ENCODE measurements at places on chromosomes 2 and 18.
A peak's percentile ranks its signal among the peaks of the same experiment; 100 is the strongest.

DNA sequence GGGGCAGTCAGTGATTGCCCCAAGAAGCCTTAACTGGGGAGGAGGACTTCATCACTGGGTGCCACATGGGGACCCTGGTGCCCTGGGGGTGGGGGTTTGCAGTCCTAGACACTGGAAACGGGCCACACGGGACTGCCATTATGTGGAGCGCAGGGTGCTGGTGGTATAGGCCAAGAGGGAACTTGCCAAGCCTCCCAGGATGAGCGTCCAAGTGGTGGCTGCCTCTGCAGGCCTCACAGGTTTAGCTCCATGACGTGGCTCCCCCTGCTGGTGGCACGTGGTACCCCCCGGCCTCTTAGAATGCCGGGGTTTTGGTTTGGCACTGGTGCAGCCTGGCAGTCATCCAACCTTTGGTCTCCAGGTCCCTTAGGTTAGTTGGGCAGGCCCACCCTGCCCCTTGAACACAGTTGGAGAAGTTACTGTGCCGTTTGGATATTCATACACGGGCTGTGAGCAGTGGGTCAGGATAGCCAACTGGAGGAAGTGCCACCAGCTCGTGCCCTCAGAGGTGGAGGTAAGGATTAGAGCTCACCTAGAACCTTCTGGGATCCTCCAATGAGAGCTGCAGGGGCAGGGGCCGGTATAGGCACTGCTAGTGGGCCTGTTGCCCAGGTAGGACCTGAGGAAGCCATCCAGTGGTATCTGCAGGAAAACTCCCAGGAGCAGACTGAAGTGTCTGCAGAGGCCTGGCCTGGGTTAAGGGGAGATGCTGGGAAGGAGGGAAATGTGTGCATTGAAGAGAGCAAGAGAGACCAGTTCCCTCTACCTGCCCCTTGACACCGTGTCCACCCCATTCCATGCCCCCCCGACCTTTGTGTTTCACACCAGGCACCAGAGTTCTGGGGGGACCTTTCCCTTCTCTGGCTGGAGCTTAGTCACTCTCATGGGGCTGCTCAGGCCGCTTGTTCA lies 5.7 kb downstream of the PTMA start:
- peak; percentile 83 for DNase-seq

GRCh38 chr18:45197526-45197970 lies 417.7 kb upstream of the SLC14A2 start:
- no peak for DNase-seq

- no peak for DNase-seq
Observed at GRCh38 chr2:101744832-101745231, 47.3 kb downstream of the MAP4K4 start.

GRCh38 chr18:27860011-27860410 lies 316.9 kb downstream of the CDH2 start:
- DNase-seq: no peak

- no peak for DNase-seq
Observed at GRCh38 chr18:63783394-63783793, 8.2 kb downstream of the SERPINB7 start.

- DNase-seq: no peak
Observed at GRCh38 chr2:7020468-7020867, 103.3 kb downstream of the RNF144A start.

DNA sequence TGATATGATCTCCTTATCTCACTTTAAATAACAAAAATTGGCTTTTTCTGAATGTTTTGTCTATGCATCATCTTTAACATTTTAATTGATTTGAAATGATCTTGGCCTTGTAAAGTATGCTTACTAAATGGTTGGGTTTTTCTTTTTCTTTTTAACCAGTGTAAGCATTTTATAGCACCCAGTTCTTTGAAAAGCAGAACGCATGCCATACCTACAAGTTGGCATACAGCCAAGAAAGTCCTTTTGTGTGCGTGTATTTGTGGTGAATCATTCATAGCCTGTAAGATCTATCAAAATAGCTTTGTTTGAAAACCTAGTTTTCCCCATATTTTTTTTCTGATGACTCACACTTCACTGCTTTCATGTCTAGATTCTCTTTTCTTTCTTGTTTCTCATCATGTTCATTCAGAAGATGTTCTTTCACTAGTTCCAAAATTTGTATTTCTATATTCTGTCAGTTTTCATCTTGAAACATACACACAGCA lies 4.1 kb upstream of the VRK2 start:
- DNase-seq: no peak

DNA sequence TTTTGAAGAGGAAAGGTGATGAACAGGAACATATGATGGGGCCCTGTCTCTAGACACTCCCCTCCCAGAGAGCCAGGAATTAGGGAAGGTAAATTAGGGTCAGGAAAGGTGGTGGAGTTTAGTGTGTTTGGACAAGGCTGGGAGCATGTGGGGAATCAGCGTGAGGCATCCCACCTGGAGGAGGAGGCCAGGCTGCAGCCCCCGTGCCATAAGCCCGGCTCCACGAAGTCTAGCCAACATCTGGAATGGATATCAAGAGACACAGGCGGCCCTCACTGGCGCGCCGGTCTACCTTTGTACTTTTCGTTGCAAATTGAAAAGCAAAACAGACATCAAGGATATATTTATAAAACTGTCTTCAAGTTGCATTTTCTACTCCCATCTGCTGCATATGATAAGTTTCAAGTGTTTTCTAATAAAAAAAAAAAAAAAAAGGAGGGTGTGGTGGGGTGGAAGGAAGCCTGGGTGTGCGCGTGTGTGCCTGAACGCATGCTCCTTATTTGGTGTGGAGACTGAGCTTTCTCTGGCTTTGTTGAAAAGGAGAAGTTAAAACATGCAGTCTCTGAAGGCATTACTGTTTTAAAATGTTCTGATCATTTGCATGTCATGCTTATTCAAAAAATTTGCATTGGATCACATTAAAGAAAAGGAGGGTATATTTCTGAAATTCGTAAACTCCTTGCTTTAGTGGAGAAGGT lies 546.7 kb upstream of the ID2 start:
- DNase-seq: no peak

- no peak for DNase-seq
Observed at GRCh38 chr2:24183366-24184069, 8.7 kb downstream of the FAM228A start.

GRCh38 chr18:13548966-13549879 lies 177.1 kb downstream of the FAM210A start:
- DNase-seq: no peak

GRCh38 chr2:202442882-202443281 lies 66.8 kb downstream of the BMPR2 start:
- no peak for DNase-seq

DNA sequence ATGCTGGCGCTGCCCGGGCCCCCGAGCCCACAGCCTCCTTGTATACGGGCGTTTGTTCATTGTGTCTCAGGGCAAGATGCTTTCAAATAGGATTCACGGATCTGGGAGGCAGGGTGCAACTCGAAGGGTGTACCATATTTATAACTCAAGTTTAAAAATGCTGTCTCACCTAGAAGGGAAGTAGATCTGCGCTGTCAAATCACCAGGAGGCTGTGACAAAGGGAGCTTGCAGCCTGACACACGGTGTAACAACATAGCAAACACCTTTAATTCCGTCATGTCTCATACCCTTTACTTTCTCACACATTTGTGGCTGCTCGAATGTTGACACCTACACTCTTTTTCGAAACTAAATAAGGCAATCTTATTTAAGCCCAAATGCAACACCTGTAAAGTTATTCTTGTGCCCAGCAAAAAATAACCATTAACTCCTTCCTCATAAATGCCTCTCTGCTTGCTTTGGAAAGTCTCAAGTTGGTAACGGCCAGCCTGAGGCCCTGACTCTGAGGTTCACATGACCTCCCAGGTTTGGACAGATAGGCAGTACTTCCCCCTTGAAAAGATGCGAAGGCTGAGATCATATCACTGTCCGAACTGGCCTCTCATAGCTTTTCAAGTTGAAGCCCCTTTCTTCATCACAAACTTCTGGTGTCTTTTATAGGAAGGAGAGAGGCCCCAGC lies 11.6 kb downstream of the ZEB2 start:
- no peak for DNase-seq

DNA sequence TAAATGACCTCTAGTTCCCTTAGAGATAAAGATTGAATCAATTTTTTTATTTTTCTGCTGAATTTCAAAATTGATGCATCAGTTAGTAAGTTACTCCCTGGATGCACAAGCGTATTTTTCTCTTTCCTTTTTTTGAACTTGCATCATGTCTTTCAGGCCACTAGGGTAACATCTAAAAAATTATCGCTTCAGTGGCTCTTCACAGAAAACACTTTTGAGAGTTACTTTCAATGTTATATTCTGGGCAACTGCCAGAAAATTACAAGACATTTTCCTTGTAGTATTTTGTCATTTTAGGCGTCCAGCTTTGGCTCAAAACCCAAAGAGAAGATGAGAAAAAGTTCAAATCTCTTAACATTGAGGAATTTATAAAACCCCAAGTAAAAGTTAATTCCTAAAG lies 59.8 kb downstream of the DSEL start:
- DNase-seq: no peak

GRCh38 chr2:181394741-181395437 lies 62.3 kb upstream of the ITGA4 start:
- DNase-seq: no peak

All from stimulated activated CD8-positive, alpha-beta memory T cell treated with anti-CD3 and anti-CD28 coated beads, Interleukin-4, amount 100 ng/mL, for 1 hour (primary cell).